ENCODE measurements at places on chromosomes 5 and 9.
A peak's percentile ranks its signal among the peaks of the same experiment; 100 is the strongest.

GRCh38 chr5:111119856-111120255, 27.7 kb downstream of the WDR36 start:
- DNase-seq = no peak

DNA sequence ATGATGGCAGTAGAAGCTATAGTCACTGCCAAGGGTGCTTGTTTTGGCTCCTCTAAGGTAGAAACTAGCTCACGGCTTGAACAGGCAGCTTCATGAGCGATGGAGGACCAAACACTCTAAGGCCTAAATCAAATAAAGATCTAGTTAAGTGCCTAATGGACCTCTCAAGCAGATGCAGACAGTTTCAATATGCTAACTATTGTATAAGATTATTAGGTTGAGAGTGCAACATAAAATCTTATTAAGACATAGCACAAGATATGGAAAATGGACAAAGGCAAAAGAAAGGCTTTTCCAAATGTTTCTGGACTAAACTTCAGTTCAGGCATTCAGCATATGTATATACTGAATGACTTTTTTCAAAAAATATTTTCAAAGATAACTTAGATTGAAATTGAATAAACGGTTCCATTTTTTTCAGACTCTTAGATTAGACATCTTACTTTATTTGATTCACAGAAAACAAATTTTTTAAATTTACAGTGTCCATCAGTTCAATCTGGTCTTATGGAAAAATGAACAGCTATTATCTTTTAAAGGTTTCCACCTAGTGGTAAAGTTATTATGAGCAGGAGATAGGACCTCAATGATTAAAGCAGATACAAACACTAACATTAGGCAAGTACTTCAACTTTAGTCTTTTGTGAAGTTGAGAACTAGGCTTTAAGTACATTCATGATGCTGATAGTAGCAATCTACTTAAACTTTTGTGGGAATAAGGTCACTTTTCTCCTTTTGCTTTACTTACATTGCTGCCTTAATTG, 1167.7 kb downstream of the MAT2B start:
- no peak for DNase-seq

DNA sequence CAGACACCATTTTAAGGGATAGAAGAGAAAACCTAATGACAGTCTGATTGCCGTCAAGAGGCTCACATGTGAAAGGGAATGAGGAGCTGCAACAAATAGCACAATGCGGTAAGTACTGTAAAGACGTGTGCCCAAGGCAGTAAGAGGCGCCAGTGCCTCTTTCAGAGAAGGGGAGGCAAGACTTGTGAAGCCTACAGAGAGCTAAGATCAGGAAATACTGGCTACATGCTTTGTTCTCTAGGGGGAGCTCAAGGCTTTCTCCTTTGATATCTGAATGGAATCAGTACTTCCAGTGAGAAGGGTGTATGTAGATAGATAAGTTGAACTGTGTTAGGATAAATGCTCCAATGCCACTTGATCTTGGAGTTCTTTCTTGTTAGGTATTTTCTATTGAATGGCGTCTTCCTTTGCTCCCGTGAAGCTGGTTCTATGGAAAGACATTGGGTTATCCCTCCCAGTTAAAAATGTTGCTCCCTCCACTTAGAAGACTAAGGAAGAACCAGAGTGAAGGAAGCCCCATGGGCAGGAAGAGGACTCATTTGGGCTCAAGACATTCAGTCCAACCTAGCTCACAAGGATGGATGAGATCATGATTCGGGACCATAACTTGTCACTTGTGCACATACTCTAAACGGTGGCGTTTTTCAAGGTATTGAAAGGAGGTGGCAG, 23.5 kb upstream of the ALDOB start:
- peak; percentile 61 for DNase-seq

- no peak for DNase-seq
These were observed 503.8 kb upstream of the ADAMTS16 start for GRCh38 chr5:4636378-4636777.

DNA sequence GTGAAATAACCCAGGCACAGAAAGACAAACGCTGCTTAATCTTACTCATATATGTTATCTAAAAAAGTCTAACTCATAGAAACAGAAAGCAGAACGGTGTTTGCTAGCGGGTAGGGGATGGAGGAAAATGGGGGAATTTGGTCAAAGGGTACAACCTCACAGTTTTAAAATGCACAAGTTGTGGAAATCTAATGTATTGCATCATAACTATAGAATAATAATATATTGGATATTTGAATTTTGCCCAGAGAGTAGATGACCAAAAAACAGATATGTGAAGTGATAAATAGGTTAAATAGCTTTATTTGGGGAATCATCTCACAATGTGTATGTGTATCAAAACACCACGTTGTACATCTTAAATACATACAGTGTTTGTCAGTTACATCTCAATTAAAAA, 22.3 kb upstream of the OSMR start:
- DNase-seq = no peak

- DNase-seq = no peak
These were observed 151.4 kb downstream of the TLE1 start for GRCh38 chr9:81537964-81538363.

GRCh38 chr5:137871571-137871970, 3.9 kb downstream of the MYOT start:
- DNase-seq = no peak

GRCh38 chr9:3898461-3899218, 372.8 kb upstream of the RFX3 start:
- DNase-seq = no peak

DNA sequence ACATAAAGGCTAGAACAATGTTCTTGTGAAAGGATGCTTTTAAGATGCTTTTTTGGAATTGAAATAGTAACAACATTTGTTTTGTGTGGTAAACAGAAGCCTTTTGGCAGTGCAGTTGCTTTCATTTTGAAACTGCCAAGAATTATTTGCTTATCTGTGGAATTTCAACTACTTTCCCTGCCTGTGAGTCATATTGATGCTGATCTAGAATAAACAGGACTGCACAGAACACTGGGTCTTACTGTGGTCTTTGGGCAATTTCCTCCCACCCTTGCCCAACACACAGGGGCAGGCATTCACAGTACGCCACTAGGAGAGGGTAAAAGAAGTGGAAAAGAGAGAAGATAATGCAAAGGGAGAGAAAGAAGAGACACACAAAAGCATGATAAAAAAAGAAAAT, 483.7 kb downstream of the ELAVL2 start:
- no peak for DNase-seq

GRCh38 chr5:146799671-146800070, 78.9 kb downstream of the PPP2R2B start:
- DNase-seq = no peak

DNA sequence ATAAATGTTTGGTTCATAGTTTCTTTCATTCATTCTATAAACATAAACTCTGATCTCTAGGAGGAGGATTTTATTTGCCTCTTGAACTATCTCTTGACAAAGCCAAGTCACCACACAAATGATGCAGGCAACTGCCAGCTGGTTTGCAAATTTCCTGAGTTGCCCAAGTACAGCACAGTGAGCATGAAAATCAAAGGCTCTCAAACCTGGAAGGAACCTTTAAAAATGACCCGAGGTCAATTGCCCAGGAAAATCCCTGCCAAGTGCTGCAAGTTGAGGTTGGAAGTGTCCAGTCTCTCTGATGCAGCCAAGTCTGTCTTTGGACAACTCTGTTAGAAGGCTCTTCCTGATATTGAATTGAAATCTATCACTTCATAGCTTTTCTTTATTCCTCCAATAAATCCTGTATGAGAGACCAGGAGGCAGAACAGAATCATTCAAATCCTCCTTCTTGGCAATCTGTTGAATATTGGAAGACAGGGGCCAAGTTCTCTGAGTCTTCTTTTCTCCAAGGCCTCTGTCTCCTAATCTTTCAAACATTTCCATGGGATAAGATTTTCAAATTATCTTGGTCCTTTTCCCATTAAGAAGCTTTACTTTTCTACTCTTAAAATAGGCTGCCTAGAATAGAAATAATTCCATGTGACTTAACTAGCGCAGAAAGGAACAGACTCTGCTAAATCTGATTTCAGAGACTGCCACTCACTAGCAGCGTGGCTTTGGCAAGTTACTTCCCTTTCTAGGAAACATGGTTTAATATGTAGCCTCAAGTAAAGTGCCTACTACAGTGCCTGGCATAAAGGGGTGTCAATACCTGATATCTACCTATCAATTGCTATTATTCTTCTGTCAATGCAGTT, 159.2 kb downstream of the SNX18 start:
- no peak for DNase-seq

- DNase-seq = no peak
These were observed 233.3 kb upstream of the ADAMTS16 start for GRCh38 chr5:4906786-4907185.

DNA sequence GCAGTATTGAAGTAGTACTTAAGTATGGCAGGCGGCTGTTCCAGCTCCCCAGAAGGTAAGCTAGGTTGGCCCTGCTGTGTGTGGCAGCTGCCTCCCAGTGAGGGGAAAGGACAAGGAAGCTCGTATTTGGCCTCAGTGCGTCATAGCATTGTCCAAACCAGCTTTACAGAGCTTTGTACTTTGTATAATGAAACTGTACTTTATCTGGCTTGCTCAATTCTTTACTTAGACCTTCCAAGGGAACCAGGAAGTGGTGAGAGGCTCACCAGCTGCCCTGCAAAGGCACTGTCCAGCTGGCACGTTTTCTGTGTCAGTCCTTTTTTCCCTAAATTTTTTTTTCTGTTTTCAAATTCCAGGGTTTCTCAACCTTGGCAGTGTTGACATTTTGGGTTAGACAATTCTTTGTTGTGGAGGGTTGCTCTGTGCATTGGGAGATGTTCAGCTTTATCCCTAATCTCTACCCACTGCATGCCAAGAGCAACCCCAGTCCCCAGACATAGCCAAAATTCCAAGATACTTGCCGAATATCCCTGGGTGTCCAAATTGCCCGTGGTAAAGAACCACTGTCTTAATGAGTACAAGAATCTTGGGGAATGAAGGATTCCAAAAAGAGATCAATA, 474.5 kb downstream of the LRRC70 start:
- DNase-seq = no peak

GRCh38 chr5:54883374-54884194, 101.8 kb downstream of the ESM1 start:
- DNase-seq = no peak

- DNase-seq = no peak
These were observed 53.5 kb downstream of the GRIA1 start for GRCh38 chr5:153543959-153544470.

- DNase-seq = no peak
These were observed 18.5 kb downstream of the TMEM245 start for GRCh38 chr9:109101202-109101595.
